ENCODE measurements at places on chromosomes 7 and 10.

GRCh38 chr10:94353336-94353735, 9.4 kb downstream of the NOC3L start:
- no peak for DNase-seq

GRCh38 chr7:137345799-137346449, 2.4 kb upstream of the PTN start:
- DNase-seq: no peak

- DNase-seq: no peak
Measured at GRCh38 chr10:1476455-1476803, 260.9 kb downstream of the ADARB2 start.

DNA sequence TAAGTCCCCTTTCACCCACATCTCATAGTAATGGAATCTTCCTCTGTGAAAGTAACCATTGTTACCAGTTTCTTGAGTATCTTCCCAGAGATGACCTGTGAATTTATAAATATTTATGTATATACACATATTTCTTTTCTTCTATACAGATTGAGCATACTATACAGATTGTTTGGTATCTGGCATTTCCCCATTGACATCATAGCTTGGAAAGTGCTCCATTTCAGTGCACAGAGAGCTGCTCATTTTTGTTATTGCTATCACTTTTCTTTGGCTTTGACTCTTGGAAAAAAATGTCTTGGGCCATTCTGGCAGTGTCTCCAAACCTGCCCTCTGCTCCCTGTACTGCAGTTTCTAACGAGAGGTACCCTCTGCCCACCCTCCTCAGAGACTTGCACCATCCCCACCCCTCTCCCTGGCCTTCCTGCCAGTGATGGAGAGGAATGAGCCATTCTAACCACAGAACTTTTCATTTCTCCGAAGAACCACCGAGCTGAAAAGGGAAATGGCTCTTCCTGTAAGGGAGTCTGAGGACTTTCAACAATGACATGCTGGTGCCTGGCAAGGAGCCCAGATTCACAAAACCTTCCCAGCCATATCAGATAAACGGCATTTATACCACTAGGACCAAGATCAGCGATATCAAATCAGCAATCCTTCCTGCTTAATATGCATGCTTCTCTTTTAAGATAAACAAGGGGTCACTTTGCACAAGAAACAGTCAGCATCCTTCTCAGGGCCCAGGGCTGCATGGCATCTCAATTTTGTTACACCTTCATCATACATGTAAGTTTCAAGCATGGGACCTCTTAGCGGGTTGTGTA, 19.7 kb upstream of the CCSER2 start:
- DNase-seq: no peak

DNA sequence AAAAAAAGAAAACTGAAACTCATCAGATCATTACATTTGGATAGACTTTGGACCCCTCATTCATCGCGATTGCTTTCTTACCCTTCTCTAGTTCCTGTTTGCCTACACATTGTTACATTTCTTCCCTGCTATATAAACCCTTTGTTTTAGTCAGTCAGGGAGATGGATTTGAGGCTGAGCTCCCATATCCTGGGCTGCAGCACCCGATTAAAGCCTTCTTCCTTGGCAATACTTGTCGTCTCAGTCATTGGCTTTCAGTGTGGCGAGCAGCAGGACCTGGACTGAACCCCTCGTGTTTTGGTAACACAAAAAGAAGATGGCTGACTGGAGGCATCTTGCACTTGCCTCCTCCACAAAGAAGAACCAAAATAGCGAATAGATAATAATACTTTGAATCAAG, 34.1 kb upstream of the ELOVL3 start:
- DNase-seq: no peak

DNA sequence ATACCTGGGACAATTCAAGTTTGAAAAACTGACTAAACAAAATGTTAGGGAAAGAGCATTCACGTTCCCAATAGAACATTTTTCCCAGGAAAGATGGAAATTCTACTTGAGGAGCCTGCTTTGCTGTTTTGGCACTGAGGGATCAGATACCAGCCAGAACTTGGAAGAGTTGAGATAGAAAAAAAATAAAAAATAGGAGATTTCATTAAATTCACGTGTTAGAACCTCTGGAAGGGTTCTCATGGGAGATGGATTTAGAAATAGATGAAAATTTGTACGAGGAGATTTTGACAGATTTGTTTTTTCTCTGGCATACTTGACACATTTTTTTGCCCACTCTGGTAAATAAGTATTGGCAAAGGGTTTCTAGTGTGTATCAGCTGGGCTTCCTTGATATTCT, 63.7 kb downstream of the CELF2 start:
- no peak for DNase-seq

- DNase-seq: no peak
Measured at GRCh38 chr10:69890065-69890847, 88.5 kb downstream of the COL13A1 start.

DNA sequence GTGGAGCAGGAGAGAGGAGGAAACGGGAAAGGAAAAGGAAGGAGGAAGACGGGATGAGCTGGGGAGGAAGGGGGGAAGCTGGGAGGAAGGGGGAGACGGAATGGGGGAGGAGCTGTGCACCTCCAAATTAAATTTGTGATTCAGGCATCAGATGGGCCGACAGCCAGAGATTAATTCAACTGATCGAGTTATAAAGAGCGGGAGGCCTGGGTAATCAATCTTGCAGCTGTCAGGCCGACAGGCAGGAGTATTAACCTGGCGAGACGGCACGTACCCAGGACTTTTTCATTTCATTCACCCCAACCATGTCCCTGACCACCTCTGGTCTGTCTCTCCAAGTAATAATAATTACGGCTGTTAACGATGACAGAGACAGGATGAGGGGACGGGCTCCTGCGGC, 26.2 kb downstream of the KAZALD1 start:
- DNase-seq: no peak

GRCh38 chr10:61452655-61453641, at the start of gene TMEM26:
TMEM26 (minus strand) TSS chr10:61453381; CDS start chr10:61453081, 300 bp downstream.
- no peak for DNase-seq

DNA sequence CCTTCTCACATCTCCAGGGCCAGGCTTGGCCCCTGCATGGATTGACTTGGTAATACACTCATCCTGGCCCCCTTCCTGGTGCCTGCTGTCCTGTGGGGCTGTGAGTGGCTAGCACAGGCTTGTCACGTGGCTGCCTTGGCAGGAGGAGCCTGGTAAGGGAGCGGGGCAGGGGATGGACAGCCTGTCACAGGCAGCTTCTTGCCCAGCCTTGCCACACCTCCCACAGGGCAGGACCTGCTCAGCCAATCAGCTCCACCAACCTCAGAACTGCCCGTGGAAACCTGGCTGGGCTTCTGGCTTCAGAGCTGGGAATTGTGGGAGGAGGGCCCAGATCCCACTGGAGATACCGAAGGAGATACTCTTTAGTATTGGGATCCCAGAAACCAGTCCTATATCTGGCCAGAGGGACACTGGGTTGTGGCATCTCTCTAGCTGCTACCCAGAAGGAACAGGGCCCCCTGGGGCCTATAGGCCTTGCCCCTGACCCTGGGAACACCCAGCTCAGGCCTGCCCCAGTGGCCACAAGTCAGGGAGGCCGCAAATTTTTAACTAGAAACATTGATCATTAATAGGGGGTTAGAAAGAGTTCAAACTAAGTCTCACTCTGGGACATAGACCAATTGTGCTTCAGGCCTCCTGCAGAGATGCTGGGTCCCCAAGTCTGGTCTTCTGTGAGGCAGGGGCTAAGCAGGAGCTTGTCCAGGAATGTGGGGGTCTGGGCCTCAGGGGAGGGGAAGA, at the start of gene HOGA1:
Gene HOGA1 (plus strand): TSS at position 330 of the 738 bp plus-strand sequence. CDS start 315 bp downstream, at position 645.
- DNase-seq: no peak

DNA sequence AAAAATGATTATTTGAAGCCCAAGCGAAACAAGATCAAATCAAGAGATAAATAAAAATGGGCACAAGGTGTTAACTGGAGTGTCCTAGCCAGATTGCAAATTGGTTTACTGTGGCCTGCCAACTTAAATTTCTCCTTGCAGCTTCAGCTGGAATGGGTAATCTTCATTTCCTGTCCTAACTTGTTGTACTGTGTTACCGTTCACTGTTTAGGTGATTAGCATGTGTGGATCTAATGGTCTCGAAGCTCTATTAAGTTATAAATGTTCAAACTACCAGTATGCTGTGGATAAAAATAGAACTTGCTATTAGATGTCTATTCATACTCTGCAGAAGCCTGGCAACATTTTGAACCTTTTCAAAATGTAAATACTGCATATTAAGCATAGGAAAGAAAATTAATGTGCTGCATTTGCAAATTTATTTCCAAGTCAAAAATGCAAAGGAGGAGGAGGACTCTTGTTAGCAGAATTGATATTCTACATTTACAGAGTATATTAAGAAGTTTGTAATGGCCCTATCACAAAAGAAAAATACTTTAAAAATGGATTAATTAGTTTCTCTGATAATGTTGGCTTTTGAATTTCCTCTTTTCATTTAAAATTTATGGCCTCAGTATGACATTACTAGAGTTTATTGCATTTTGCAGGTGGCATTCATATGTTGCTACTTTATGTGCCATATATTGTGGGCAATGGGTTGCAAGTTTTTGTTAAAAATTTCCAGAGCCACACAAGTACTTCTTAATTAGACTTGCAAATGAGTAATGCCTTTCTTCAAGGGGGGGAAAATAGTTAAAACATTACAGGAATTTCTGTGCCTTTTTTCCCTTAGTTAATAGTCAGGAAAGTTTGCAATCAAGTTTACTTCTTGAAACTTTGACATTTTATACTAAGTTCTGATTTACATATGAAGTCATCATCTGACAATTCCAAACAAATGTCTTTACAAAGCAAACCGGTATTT, 92.1 kb downstream of the CABCOCO1 start:
- DNase-seq: no peak

- no peak for DNase-seq
Measured at GRCh38 chr10:78160591-78160990, 126.9 kb downstream of the RPS24 start.

GRCh38 chr10:1873661-1874315, 136.5 kb upstream of the ADARB2 start:
- DNase-seq: no peak

DNA sequence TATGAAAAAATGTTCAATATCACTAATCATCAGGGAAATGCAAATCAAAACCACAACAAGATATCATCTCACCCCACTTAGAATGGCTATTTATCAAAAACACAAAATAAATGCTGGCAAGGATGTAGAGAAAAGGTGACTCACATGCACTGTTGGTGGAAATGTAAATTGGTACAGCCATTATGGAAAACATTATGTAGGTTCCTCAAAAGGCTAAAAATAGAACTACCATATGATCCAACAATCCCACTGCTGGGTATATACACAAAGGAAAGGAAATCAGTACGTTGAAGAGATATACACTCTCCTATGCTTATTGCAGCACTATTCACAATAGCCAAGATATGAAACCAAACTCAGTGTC, 50.2 kb downstream of the CDK1 start:
- DNase-seq: no peak

DNA sequence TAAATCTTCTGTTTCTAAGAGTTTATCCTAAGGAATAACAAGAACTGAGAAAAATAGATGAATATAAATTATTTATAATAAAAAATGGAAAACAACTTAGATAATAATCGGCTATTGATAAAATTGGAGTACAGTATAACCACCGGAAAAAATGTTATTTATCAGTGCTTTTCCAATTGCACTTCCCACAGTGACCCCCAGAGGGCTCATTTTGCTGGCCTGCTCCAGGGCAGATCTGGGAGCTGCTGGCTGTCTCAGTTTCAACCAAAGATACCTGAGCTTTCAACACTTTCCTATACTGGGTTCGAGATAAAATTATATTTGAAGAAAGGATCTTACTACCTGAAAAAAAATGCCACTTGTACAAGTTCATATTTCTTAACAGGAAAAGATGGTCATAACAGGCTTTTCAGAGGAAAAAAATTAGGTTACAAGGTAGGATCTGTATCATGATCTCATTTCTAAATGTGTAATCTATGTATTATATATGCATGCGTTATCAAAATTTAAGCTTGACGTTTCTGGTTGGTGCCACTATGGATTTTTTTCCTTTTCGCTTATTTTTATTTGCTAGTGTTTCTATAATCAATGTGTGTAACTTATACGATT, 165.7 kb downstream of the NPSR1 start:
- peak; percentile 34 for DNase-seq

DNA sequence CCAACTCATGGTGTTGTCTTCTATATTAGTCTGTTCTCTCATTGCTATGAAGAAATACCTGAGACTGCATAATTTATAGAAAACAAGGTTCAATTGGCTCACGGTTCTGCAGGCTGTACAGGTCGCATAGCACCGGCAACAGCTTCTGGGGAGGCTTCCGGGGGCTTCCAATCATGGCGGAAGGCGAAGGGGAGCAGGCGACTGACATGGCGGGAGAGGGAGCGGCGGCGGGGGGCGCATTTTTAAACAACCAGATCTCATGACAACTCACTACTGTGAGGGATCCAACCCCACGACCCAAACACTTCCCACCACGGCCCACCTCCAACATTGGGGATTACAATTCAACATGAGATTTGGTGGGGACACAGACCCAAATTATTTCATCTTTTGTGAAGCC, 28.7 kb upstream of the GDI2 start:
- no peak for DNase-seq

DNA sequence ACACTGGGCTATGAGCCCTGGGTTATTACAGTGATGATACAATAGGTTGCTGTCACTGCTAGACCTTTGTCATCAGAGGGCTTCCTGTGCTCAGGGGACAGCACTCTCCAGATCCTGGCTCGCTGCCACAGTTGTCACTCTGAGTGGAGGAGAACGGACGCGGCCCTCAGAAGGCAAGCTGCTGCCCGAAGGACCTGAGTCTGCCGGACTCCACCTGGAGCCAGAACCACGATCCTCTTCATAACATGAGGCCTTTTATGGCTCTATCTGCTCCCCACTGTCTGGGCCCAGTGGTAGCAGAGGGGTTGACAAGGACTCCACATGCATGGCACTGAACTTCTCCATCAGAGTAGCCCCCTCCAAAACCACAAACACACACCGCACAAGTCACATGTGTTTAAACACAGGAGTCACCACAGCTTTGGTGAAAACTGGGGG, 94.7 kb upstream of the EFCAB10 start:
- DNase-seq: peak; percentile 64

- DNase-seq: no peak
Measured at GRCh38 chr7:149310990-149311573, 49.1 kb downstream of the ZNF783 start.

DNA sequence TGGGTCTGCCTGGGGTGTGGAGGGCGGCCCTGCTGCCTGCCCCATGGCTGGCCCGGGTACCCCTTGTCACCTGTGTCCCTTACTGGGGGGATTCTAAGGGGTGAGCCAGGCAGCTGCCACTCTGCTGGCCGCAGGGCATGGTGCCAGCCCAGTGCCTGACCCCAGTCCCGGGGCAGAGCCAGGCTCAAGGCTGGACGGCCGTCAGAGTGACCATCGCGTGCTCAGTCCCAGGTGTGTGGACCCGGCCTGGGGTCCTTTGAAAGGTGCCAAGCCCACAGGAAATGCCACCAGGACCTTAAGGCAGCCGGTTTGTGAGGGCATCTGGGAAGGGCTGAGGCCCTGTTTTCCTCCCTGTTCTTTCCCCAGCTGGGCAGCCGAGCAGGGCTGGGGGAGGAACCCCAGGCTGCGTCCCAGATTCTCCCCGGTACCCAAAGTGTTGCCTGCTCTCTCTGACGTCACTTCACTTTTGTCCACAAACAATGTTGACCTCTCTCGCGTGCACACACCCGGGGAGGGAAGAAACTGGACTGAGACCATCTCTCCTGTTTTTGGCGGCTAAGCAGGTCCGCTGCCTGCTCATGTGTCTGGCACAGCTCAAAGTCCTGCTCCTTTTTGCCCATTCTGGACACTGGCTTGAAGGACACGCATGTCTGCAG, 37.6 kb downstream of the PAPOLB start:
- DNase-seq: no peak

Data from effector CD4-positive, alpha-beta T cell (primary cell).